Tongue (tissue), 3 donors: ENCODE measurements at places on chromosomes 2 and 18. TPM values are rescaled to one million over a fixed set of nuclear protein-coding genes. Genes with fewer than 3 reads are reported as not detected.

TLX2 gene
- total RNA-seq, result not detected

PID1 gene
- 15.4 TPM for total RNA-seq

DNA sequence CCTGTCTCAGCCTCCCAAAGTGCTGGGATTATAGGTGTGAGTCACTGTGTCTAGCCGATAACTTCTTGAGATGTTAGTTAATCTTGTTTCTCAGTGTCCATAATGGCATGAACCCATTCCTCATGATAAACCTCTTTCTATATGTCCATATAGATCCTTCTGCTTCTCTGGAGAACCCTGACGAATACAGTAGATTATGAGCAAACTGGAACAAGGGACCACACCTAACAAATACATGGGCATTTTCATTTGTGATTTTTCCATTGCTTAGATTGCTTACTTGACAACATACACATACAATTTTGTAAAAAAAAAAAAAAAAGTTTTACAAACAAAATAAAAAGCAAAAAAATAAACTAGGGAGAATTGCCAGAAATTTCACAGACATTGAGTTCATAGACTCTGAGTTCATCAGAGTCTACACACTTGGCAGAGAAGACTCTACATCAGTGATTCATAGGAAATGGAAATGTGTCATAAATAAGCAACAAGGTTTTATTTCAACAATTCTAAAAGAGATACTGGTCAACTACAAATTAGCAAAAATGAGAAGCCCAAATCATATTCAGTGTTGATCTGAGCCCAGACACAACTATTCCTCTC, 96.7 kb downstream of the GALR1 start:
- no peak for DNase-seq

GTF3C2 gene
- 30.3 TPM for total RNA-seq

DNA sequence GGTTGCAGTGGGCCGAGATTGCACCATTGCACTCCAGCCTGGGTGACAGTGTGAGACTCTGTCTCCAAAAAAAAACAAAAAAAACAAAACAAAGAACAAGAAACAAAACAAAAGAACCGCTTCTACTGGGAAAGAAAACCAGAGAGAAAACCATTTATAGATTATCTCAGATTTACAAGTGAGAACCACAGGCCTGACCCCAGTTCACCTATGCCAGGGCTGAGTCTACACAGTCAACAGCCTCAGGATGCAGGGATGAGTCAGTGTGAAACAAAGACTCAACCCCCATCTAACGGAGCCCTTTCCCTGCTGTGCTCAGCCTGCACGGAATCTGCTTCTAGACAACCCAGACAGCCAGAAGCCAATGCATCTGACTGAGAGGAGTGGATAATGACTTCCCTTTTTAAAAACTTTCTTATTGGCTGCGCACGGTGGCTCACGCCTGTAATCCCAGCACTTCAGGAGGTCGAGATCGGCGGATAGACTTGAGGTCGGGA, 25.5 kb upstream of the YWHAQ start:
- DNase-seq, result no peak

CXCR1 gene
- total RNA-seq, result 0.31 TPM

CFC1 gene
- total RNA-seq, result not detected

DNA sequence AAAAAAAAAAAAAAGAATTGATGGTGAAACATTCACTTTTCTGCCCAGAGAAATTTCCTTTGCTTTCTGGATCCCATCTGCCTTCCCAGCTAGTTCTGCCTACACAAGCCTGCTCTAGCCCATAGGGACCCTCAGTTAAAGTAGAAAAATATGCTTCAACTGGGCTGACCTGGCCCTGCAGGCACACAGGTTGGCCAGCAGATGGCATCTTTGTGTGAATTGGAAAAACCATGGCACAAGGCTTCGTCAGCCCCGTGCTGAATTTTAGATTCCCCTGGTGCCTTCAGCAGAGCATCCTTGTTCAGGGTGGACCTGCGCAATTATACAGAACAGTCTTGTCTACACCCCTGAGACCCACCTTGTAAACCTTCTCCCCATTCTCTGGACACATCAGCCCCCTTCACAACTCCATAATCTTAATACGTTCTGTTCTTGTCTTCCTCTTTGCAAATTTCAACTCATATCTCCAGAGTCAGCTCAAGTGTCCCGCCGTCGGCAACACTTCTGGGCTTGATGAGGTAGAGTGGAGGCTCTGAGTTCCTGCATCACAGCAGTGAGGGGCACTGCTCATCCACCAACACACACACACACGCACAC, 114.5 kb downstream of the INSIG2 start:
- DNase-seq, result peak; percentile 54

DNA sequence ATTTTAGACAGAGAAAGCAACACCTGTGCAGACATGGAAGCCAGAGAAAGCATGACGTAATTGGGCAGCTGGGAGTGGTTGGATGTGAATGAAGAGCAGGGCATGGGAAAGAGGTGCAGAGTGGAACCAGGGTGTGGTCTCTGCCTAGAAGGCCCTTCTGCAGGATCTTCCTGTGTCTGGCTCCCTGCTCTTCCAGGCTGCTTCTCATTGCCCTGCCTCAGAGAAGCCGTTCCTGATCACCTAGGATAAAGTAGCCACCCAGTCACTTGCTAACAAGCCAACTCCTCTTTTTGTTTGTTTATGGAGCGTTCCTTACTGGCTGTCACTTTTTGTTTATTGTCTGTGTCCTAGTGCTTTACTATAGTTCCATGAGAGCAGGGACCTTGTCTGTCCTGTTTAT, 28.5 kb downstream of the GALNT1 start:
- peak; percentile 34 for DNase-seq

GRCh38 chr18:36757081-36757480, 71.7 kb downstream of the TPGS2 start:
- peak; percentile 80 for DNase-seq

- DNase-seq, result no peak
Observed at GRCh38 chr2:241905716-241906377, 36.3 kb downstream of the RTP5 start.

GRCh38 chr2:7861910-7862702, 819.8 kb upstream of the ID2 start:
- DNase-seq, result no peak

GRCh38 chr18:6652098-6652497, 77.4 kb upstream of the ARHGAP28 start:
- DNase-seq, result no peak

LRATD1 gene
- 12.9 TPM for total RNA-seq

GRCh38 chr2:218648088-218648786, 11.2 kb downstream of the ZNF142 start:
- DNase-seq, result peak; percentile 75

NT5DC4 gene
- total RNA-seq, result 0.21 TPM

TSPYL6 gene
- 0.21 TPM for total RNA-seq

DSG3 gene
- 32.3 TPM for total RNA-seq

GRCh38 chr2:239193925-239194677, 206.7 kb downstream of the HDAC4 start:
- DNase-seq, result no peak

GRCh38 chr2:178363252-178363651, 87.7 kb downstream of the PRKRA start:
- no peak for DNase-seq

- DNase-seq, result no peak
Observed at GRCh38 chr18:79800371-79801180, 2.8 kb downstream of the KCNG2 start.

DNA sequence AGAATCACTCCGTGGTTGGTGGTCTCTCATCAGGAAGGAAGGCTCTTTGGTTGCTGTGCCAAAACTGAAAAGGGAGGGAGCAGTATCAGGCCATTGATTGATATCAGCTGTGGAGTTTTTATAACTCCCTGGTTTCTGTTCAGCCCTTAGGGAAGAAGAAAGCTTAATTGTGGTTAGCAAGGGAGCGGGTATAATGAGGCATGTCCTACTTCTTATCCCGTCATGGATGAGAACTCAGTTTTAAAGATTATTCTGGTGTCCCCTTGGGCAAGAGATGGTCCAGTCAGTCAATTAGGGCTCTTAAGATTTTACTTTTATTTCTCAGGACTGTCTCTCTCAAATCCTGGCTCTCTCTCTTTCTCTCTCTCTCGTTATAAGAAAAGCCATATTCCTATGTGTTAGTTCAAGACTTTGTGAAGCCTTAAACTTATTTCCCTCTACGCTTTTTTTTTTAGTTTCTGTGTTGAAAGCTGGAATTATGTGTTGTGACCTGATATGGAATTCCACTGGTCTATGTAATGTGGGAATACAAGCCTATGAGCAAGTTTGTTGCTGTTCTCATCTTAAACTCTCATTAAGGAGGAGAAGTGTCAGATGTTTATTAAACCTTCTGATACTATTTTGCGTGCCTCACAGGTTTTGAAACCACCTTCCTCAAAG, 514.0 kb upstream of the CDH2 start:
- DNase-seq, result no peak

- peak; percentile 37 for DNase-seq
Observed at GRCh38 chr2:225766431-225766830, 366.9 kb downstream of the NYAP2 start.

DNA sequence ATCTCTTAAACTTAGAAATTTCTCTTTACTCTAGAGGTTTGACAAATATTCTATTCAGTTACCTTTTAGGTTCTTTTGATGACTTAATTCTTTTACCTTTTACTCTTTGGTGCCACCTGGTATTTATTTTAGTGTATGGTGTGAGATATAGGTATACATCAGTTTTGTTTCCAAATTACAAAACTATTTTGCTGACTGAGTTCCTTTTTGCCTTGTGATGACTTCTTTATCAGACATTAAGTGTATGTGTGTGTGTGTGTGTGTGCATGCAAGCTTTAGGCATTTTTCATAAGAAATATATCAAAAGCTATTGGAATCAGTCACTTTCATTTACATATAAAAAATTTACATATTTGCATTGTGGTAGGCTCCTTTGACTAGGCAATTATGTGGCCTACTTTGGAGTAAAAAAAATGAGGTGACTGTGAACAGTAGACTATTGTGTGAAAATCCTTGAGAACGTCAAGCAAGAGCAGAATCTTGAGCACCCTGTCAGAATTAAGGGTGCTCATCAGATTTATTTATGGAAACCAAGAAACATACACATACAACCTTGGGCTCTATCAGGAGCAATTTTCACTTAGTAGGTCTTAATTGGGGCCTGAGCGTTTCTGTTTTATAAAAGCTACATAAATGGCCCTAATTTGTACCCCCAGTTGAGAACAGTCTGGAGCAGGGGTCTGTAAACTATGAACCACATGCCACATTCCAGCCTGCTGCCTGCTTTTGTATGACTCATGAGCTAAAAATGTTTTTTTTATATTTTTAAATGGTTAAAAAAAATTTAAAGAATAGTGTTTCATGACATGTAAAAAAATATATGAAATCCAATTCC, 415.9 kb downstream of the SLC4A3 start:
- DNase-seq, result no peak

PARD3B gene
- total RNA-seq, result 21.5 TPM

- no peak for DNase-seq
Observed at GRCh38 chr2:71876542-71877451, 270.9 kb downstream of the CYP26B1 start.

DNA sequence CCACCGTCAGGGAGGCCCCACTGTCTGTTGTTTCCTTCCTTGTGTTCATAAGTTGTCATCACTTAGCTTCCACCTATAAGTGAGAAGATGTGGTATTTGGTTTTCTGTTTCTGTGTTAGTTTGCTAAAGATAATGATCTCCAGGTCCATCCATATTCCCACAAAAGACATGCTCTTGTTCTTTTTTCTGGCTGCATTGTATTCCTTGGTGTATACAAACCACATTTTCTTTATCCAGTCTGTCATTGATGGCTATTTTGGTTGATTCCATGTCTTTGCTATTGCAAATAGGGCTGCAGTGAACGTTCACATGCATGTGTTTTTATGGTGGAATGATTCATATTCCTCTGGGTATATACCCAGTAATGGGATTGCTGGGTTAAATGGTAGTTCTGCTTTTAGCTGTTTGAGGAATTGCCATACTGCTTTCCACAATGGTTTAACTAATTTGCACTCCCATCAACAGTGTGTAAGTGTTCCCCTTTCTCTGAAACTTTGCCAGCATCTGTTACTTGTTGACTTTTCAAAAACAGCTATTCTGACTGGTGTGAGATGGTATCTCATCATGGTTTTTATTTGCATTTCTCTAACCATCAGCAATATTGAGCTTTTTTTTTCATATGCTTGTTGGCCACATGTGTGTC, 156.6 kb upstream of the NOSTRIN start:
- no peak for DNase-seq

KCNG3 gene
- total RNA-seq, result 0.62 TPM

DNA sequence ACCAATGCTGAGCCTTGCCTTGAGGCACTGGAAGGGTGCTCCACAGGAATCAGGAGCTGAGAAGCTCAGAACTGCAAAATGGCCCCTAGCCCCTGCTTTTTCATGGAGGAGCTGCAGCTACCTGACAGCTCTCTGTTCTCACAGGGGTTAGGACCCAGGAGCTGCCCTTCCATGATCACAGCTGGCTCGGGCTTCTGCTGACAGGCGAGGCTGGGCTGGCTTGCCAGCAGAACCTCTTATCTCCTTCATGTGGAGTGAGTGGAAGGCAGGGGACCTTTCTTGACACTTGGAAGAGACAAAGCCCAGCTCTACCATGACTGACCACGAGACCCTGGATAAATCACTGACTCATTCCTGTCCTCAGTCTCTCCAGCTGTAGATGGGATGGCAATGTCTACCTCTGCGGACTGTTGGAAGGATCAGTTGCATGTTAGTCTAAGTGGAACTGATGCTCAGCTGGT, 113.4 kb downstream of the CAPN13 start:
- no peak for DNase-seq

- DNase-seq, result no peak
Observed at GRCh38 chr18:14914121-14914520, 166.1 kb downstream of the ANKRD30B start.

TMEM237 gene
- 30.6 TPM for total RNA-seq

SRD5A2 gene
- total RNA-seq, result 0.10 TPM

IL1RN gene
- total RNA-seq, result 44.7 TPM
